ENCODE measurements at places on chromosomes 3 and 15.

GRCh38 chr3:66410976-66411375 is 89.8 kb downstream of the LRIG1 start:
- DNase-seq, result no peak

DNA sequence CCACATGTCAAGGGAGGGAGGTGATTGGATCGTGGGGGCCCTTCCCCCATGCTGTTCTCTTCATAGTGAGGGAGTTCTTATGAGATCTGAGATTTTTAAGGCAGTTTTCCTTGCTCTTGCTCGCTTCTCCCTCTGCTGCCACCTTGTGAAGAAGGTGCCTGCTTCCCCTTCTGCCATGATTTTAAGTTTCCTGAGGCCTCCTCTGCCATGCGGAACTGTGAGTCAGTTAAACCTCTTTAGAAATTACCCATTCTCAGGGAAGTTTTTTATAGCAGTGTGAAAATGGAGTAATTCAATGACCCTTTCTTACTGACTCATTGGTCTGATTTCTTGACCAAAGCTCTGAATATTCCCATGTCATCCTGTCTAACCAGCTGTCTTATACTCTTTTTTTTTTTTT is 484.4 kb upstream of the TPRG1 start:
- DNase-seq, result peak; percentile 96

DNA sequence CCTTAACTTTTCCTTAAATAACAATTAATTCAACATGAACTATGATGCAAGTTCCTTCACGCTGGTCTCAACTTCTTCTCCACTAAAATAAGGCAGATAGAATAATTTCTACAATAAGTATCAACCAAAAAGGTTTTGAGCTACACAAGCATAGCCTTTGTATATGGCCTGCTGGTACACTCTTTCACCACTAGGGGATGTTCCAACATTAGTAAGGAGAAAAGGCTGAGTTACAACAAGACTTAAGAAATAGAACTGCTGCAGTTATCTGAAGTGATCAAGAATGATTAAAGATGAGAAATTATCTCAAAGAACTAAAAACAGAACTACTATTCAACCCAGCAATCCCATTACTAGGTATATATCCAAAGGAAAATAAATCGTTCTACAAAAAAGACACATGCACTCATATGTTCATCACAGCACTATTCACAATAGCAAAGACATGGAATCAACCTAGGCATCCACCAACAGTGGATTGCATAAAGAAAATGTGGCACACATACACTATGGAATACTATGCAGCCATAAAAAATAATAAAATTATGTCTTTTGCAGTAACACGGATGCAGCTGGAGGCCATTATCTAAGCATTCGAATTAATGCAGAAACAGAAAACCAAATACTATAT is 14.4 kb downstream of the ATP13A3 start:
- no peak for DNase-seq

DNA sequence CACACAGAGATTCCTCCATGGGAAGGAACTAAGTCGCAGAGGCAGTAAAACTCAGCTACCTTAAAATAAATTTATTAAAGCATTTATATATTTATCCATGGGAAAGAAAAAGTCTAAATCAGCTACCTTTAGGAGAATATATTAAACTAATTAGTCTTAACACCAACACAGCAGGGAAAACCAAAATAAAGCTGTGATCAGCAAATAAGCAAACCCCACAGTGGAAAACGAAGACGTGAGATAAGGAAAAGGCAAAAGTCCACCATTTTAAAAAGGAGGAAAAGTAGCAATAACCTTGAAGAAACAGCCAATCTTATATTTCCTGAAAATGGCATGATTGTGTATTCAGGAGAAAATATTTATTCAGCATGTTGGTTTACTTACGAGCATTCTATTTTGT is 473.0 kb upstream of the ROBO2 start:
- no peak for DNase-seq

DNA sequence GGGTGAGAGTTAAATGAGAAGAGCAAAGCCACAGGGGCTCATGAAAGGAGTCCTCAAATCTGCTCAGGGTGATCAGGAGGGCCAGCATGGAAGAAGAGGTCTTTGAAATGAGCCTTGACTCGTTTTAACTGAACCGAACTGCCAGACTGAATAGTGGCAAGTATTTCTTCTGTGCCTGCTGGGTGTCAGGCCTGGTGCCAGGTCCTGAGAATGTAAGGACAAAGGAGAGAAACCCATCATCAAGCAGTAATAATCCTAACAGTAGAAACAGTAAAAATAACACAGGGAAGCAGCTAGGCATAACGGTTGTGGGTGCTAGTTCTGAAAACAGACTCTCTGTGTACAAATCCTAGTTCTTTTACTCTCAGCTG is 40.4 kb upstream of the SMAD3 start:
- no peak for DNase-seq

- no peak for DNase-seq
Observed at GRCh38 chr3:119514637-119515036, 16.3 kb downstream of the TIMMDC1 start.

DNA sequence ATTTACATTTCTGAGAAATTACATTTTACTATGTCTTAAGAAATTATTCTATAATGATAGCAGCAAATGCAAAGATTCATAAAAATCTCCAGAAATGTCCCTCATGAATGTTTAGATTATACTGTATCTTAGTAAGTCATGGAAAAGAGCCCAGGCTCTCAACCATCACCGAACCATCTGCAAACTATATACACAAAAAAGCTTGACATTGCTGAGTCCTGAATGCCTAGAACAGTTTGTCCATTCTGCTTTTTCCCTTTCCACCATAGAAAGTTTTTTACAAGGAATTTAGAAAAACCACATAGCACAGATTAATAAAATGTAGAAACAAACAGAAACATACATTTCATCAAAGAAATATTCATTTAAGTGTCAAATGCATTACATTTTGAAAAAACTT is 83.6 kb downstream of the MYO9A start:
- no peak for DNase-seq

- no peak for DNase-seq
Observed at GRCh38 chr15:65956307-65956706, 87.0 kb downstream of the RAB11A start.

- DNase-seq, result no peak
Observed at GRCh38 chr3:197270558-197271317, 27.7 kb downstream of the DLG1 start.

GRCh38 chr15:52193321-52193720 is 2.1 kb upstream of the GNB5 start:
- no peak for DNase-seq
